A549 treated with dexamethasone at 1 μM for 4 hours (cell line): ENCODE measurements at places on chromosomes 1 and 21. TPM values are rescaled to one million over a fixed set of nuclear protein-coding genes. Genes with fewer than 3 reads are reported as not detected.

The CD1B gene
- total RNA-seq: not detected in 5 replicates

The EXO1 gene
- 21.8 to 28.5 TPM (median 25.3 TPM) in 5 replicates for total RNA-seq

The FCRL3 gene
- total RNA-seq: not detected in 5 replicates

The GUCA2A gene
- total RNA-seq: not detected in 5 replicates

The EPHA10 gene
- total RNA-seq: 0.98 to 2.3 TPM (median 1.2 TPM) in 5 replicates

The PLXNA2 gene
- total RNA-seq: 2.6 to 5.0 TPM (median 4.6 TPM) in 5 replicates

The BOLA1 gene
- total RNA-seq: 13.9 to 21.0 TPM (median 19.2 TPM) in 5 replicates

The TRAF5 gene
- total RNA-seq: 6.6 to 9.0 TPM (median 7.7 TPM) in 5 replicates

The FCRLA gene
- total RNA-seq: 0.08 TPM in 1 of 5 replicates, not detected in the others

The KCNE1 gene
- 0.04 to 0.12 TPM (median 0.07 TPM) in 3 of 5 replicates, not detected in the others for total RNA-seq

The SLC16A4 gene
- total RNA-seq: 30.8 to 41.6 TPM (median 35.2 TPM) in 5 replicates

The TRIM58 gene
- not detected in 5 replicates for total RNA-seq

The PLA2G2D gene
- 0.05 TPM in 1 of 5 replicates, not detected in the others for total RNA-seq

The SH2D5 gene
- 10.3 to 15.2 TPM (median 12.6 TPM) in 5 replicates for total RNA-seq

The ASAP3 gene
- 6.2 to 7.8 TPM (median 7.2 TPM) in 5 replicates for total RNA-seq

The FTCD gene
- 0.16 to 0.33 TPM (median 0.19 TPM) in 3 of 5 replicates, not detected in the others for total RNA-seq
